Activated CD8-positive, alpha-beta memory T cell treated with anti-CD3 and anti-CD28 coated beads for 48 hours (primary cell): ENCODE measurements at places on chromosomes 11 and 22.

- DNase-seq: no peak
These were observed 13.8 kb downstream of the GGT5 start for GRCh38 chr22:24230911-24231656.

- DNase-seq: no peak
These were observed 86.4 kb upstream of the TMEM45B start for GRCh38 chr11:129729216-129729615.

DNA sequence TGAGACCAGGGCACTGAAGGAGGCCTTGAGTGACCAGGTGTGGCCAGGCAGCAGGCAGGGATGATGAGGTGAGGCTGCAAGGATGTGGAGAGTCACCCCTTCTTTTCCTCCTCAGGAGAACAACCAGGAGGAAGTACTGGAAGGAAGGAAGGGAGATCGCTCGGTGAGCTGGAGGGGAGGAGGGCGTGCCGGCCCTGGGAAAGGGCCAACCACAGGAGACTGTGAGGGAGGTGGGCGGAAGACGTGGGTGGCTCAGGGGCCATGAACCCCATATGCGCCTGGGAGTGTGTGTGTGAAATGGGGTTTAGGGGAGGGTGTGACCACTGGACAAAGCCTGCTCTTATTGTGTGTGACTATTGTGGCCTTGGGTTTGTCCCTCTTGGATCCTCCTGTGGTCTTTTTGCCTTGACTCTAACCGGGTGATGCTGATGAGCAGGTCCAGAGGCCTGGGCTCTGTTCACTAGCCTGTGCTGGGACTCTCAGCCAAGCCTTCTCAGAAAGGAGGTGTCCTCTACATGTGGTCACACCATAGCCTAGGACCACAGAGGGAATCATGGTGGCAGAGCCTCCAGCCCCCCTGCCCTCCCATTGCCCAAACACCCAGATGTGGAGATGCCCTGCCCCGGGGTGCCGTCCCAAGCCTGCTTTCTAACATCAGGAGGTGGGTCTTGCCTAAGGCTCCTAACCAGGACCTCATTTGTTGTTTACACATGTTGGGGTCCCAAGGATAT lies 41.3 kb upstream of the TUB start:
- no peak for DNase-seq

DNA sequence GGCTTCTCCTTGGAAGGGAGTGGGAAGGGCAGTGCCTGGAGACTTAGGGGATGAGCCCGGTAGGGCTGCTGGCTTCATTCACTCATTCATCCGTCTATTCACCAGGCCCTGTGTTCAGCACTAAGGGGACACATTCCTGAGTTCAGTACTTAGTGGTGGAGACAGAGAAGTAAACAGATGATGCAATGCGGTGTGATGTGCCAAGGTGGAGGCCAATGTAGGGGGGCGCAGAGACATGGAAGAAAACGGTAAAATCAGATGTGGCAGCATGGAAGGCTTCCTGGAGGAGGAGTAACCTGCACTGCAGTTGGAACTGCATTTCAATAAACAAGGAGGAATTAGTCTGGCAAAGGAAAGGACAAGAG lies 21.3 kb downstream of the GRIK4 start:
- no peak for DNase-seq

DNA sequence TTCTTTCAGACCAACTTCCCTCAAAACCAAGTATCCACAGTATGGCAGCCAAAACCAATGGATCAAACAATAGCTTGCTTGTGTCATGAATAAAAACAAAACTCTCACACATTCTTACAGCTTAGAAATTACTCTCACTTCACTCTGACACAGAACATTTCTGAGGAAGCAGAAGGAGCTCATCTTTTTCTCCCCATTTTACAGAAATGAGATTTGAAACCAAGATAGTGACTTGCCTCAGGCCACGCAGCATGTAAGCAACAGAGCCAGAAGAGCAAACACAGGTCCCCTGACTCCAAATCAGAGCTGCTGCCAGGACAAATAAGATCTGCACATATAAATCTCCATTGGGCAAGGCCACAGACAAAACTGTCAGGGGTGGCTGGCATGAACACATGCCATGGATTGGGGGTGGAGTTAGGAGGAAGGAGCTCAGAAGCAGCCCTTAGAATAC lies 64.8 kb downstream of the RAB30 start:
- DNase-seq: no peak

DNA sequence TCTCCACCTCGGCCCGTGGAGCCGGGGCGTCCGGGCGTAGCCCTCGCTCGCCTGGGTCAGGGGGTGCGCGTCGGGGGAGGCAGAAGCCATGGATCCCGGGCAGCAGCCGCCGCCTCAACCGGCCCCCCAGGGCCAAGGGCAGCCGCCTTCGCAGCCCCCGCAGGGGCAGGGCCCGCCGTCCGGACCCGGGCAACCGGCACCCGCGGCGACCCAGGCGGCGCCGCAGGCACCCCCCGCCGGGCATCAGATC lies 439 bp downstream of the YAP1 start:
- DNase-seq: no peak

DNA sequence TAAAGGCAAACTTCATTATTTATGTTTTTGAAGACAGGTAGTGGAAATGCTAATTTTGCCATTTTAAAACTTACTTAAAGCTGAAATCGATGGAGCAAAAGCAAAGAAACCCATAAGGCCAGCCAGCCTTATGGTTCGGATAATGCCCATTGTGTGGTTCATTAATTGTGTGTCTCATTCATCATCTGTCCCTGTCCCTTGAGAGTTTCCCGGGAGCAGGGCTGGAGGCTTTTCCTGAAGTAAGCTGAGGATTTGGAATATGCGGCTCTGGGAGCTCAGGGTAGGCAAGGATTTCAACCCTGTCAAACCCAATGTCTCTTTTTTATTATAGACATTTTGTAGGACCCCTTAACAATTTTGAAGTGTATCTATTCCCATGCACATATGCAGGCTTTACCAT lies 790.0 kb upstream of the KIRREL3 start:
- no peak for DNase-seq

DNA sequence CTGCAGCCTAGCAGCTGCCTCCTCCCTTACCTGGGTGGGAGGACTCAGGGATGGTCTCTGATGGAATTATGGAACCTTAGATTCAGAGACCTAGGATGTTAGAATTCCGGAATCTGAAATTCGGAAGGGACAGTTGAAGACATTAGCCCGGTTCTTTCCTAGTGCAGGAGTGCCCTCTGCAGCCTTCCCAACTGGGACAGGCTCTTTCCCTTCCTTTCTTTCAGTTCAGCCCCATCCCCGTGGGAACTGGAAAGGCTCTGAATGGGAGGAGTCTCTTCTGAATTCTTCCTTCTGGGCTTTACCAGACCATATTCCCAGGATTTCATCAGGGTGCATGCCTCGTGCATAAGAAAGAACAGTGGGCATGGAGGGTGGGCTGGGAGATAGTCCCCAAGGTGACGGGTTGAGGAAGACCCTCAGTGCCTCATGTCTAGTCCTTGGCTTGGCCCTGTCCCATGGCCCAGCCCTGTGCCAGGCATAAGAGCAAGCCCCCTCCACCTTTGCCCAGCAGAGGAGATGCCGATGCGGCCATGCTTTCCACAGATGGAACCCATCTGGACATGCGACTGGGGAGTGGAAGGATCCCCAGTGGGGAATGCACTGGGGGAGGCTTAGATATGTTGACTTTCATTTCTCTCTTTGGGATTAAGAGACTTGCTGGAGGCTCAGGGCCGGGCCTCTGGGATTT lies 14.4 kb downstream of the DNAJB13 start:
- no peak for DNase-seq

DNA sequence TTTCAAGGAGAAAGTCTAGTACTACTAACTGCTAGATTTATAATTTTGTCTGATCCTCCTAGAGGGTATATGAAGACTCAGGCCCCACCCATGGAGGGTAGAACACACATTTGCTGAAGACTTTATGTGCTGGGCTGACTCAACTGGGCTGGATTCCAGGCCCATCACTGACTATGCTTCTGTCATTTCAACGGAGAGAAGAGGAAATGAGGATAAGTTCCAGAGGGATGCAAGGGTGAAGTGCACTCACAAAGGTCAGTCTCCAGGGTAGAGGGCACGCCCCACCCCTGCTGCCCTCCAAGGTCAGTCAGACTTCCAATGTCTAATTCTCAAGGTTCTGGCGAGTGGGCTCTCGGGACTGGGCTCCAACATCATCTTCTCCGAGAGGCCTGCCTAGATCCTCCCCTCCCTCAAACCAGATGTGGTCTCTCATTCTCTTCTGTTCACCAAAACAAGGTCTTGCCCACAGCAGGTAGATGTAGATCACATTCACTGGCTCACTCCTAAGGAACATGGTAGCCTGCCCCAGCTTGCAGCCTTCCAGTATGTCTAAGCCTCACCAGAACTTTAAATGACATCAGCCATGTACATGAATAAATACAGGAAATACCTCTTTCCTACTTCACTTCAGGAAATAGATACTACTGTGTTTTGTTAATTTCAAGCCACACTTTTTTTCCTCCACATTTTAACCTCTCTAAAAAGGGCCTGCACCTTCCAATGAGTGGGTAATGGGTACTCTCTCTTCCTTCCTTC lies 7.3 kb upstream of the C11orf86 start:
- DNase-seq: no peak

- no peak for DNase-seq
These were observed 31.7 kb downstream of the IGF2 start for GRCh38 chr11:2107521-2107920.

GRCh38 chr11:112511911-112512310 lies 251.3 kb upstream of the PLET1 start:
- DNase-seq: no peak

- no peak for DNase-seq
These were observed 13.3 kb downstream of the LDHAL6A start for GRCh38 chr11:18468961-18469360.

GRCh38 chr11:116194156-116194904 lies 578.5 kb downstream of the BUD13 start:
- DNase-seq: no peak

GRCh38 chr11:96704847-96705246 lies 315.0 kb downstream of the JRKL start:
- DNase-seq: no peak

- DNase-seq: no peak
These were observed 146.0 kb downstream of the BBOX1 start for GRCh38 chr11:27186580-27186979.

GRCh38 chr11:117752071-117752470 lies 44.9 kb downstream of the DSCAML1 start:
- DNase-seq: no peak

- DNase-seq: no peak
These were observed 1.3 kb upstream of the ISX start for GRCh38 chr22:35064664-35065063.

GRCh38 chr22:29635734-29636357 lies 32.4 kb downstream of the NF2 start:
- DNase-seq: no peak

DNA sequence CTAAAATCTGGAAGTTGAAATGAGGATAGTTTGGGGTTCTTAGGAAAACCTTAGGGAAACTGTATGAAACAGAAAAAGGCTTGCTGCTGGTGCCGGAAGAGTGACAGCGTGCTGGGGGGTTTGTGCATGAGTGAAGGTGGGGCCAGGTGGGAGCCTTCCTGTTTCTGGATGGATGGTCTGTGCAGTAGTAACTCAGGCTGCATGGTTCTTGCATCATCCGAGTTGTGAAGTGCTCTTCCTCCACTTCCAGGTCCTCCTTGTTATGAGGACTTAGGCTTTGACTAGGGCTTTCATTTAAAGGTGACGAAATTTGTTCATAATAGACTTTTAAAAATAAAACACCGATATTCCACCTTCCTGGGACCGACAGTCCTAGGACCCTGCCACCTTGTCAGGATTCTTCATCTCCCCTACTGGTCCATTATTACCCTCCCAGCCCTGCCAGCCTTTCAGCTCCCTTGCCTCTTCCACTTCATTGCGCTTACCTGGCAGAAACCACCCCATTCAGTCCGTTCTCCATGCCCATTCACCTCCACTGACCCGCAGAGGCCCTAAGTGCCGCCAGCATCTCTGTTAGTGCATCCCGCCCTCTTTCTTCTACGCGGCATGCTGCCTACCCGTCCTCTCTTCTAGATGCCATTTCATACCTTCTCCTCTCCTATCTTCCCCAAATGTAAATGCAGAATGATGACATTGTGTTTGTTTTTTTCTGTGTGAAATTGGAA lies 47.3 kb downstream of the PPFIA1 start:
- no peak for DNase-seq

DNA sequence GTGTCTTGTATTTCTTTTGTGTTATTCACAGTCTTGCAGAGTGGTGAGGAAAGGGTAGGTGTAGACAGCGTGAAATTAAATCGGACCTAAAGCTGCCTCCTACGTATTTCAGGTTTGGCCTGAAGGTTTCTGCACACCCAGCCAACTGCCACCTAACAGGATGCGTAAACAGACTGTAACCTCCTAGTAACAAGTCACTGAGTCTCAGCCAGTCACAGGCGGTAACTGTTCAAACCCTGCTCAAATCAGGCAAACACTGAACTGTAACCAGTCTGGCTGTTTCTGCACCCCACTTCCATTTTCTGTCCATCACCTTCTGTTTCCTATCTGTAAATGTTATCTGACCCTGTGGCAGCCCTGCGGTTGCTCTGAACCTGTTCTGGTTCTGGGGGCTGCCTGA lies 87.1 kb downstream of the ADAMTS15 start:
- DNase-seq: no peak

- DNase-seq: no peak
These were observed 20.6 kb downstream of the IGSF9B start for GRCh38 chr11:133936136-133936535.

- no peak for DNase-seq
These were observed 6.1 kb upstream of the WBP2NL start for GRCh38 chr22:41992496-41992895.

- no peak for DNase-seq
These were observed 113.8 kb downstream of the MED15 start for GRCh38 chr22:20621162-20621561.

- no peak for DNase-seq
These were observed 123.3 kb upstream of the RASSF10 start for GRCh38 chr11:12885717-12886239.

- DNase-seq: no peak
These were observed 852.3 kb upstream of the CHORDC1 start for GRCh38 chr11:91075032-91075695.

GRCh38 chr11:20261526-20261925 lies 101.3 kb upstream of the DBX1 start:
- DNase-seq: no peak

- DNase-seq: no peak
These were observed 841.8 kb upstream of the TENM4 start for GRCh38 chr11:80282643-80283042.

- DNase-seq: no peak
These were observed 404.5 kb downstream of the BRD1 start for GRCh38 chr22:49423125-49423650.

DNA sequence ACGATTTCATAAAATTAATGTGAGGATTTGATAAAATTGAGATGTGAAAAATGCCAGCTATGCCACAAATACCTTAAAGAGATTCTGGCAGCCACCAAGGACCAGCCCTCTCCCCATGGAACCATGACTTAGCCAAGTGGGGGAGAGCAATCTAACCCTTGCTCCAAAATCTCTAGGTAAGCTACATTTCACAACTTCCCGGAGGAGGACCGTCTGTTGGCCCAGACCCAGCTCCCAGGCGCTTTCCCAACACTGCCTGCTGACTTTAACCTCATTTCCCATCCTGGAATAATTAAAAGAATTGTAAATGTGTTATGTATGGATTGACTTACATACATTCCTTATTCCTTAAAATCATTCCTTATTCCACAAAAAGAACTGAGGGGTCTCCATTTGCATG lies 47.5 kb upstream of the TENM4 start:
- DNase-seq: no peak

- DNase-seq: no peak
These were observed 426.0 kb downstream of the TBC1D22A start for GRCh38 chr22:47188261-47189055.

GRCh38 chr11:65437436-65438227 lies 15.0 kb downstream of the NEAT1 start:
- DNase-seq: no peak
